Kidney glomerular epithelial cell (primary cell): ENCODE measurements at places on chromosomes 6 and 20.

GRCh38 chr6:107047807-107048206 lies 19.8 kb downstream of the MTRES1 start:
- DNase-seq: no peak

- no peak for DNase-seq
Observed at GRCh38 chr6:17869753-17870050, 117.7 kb downstream of the KIF13A start.

GRCh38 chr20:1373614-1374013 lies 19.2 kb downstream of the FKBP1A start:
- no peak for DNase-seq

DNA sequence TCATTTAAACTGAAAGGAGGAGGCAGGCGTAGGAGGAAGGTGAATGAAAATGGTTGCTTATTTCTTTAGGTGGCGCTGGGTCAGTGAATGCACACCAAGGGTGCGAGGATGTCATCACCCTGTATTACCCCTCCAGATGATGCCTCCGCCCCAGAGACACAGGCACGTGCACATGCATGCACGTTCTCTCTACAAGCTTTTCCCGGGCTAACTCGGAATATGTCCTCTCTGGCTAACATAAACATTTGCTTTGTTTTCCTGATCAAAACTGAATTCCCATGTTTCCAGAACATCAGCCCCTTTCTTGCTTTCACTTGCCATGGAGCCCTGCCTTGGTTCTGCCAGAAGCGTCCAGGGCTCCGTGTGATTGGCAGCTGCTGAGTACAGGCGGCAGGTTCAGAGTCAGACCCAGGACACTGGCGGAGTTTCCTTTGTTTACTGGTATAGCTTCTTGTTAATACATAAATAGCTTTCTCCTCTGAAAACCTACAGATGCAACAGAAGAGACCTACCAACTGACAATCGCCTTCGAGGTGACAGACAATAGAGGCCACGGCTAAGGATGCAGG lies 131.2 kb upstream of the RPS6KA2 start:
- no peak for DNase-seq

DNA sequence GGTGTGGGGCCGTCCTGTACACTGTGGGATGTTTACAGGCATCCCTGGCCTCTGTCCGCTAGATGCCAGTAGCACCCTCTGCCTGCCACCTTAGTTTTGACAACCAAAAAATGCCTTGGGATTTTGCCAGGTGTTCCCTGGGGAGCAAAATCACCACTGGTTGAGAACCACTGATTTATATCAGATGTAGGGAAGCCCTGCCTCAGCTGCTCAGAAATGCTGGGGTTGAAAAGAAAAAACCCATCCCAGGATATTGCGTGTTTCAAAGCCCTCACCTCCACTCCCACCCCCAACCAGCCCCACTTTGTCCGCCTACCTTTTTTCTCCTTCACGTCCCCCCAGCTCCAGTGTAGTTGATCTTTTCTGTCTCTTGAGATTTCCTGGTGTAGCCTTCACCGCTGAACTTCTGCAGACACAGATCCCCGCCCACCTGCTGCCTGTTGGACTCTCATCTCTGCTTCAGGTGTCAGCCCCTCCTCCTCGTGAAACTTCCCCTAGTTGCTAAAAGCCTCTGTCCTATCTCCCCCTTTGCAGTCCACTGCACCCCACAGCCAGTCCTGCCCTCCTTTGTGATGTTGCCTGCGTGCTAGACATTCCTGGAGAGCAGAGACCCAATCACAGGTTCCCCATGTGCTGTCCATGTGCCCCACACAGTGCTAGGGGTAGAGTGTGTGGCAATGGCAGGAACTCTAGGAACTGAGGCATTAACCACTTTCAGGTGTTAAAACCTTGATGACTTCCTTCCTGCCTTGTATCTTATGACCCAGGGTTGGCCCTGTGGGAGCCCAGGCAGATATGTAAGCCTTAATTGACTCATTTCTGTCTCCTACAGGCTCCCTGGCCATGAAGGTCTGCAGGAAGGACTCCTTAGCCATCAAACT lies 98.9 kb downstream of the TBC1D7 start:
- DNase-seq: no peak

GRCh38 chr6:52550870-52551269 lies 26.0 kb downstream of the TRAM2 start:
- no peak for DNase-seq

DNA sequence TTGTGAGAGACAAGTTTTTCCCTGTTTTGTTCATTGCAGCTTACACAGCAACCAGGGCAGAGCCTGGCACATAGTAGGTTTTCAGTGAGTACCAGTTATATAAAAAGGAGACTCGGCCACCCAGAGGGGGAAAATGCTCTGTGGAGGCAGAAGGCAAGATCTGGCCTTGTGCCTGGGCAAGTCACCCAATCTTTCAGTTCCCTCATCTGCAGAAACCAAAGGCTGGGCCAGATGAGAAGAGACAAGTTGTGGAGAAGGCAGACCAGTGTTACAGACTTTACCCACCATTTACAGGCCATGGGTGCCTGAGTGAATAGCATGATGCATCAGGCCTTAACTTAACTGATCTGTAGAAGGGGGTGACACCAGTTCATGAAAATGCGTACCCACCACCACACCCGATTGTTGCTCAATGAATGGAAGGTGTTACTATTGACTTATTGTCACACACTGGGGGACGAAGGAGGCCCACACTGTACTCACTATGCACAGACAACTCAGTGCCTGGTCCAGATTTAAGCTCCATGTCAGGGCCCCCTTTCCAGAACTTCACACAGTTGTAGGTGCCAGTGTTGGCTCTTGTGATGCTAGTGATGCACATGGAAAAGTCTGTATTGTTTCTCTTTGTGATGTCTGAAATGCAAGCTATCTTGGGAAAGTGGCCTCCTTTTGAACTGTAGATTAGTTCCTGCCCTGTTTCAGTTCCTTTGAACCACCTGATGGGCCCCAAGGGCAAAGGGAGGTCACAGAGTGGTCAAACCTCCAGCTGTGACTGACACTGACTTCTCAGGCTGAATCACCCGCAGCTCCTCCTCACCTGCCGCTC lies 64.3 kb upstream of the SIRPG start:
- DNase-seq: no peak

DNA sequence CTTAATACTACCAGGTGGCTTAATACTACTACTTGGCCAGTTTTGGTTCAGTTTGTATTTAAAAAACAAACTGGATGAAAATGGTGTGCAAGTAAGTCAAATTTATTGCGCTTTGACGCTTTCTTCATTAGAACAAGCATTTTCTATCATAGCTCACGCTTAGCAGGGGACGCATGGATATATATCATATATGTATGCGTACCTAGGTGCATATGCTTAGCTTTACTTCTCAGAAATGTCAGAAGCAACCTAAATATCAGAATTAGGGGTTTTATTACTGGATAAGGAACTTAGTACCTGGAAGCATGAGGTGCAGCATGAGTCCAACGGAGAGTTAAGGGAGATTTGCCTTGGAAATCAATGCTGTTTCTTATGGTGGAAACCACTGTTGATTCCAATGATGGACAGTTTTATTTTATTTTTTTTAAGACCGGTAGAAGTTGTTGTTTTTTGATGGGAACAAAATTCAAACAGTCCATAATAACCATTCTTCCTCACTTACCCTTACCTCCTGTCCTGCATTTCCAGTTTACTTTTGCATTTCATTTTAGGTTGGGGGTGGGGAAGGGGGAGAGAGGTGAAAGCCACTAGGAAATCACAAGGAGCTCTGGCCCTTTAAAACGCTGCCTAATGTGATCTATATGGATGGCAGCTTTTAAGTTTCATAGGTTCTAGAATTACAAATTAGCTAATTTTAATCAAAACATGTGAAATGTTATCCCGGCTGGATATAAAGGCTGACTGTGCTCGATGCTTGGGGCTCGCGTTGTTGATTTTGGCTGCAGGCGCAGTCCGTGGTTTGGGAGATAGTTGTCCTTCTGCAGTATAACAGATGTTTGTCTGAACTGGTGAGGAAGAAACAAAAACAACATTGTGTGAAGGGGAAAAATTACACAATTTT lies 2.1 kb downstream of the SOBP start:
- no peak for DNase-seq

DNA sequence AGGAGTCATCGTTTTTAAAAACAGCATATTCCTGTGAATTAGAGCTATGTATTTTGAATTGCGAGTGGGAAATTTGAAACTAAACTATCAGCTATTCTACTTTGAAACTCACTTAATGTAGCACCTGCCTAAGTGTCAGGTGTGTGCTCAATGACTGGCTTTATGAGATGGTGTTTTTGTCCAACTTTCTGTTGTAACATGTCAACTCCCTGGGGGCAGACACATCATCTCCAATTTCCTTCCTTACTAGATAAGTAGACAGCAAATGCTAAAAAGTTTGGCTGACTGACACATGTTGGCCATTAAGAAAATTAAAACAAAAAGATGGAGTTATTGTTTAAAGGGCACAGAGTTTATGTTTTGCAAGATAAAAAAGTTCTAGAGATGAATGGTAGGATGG lies 226.9 kb downstream of the TFAP2B start:
- DNase-seq: no peak

GRCh38 chr6:119040636-119041035 lies 37.8 kb downstream of the FAM184A start:
- no peak for DNase-seq

- no peak for DNase-seq
Observed at GRCh38 chr6:159311618-159312017, 142.4 kb downstream of the FNDC1 start.

DNA sequence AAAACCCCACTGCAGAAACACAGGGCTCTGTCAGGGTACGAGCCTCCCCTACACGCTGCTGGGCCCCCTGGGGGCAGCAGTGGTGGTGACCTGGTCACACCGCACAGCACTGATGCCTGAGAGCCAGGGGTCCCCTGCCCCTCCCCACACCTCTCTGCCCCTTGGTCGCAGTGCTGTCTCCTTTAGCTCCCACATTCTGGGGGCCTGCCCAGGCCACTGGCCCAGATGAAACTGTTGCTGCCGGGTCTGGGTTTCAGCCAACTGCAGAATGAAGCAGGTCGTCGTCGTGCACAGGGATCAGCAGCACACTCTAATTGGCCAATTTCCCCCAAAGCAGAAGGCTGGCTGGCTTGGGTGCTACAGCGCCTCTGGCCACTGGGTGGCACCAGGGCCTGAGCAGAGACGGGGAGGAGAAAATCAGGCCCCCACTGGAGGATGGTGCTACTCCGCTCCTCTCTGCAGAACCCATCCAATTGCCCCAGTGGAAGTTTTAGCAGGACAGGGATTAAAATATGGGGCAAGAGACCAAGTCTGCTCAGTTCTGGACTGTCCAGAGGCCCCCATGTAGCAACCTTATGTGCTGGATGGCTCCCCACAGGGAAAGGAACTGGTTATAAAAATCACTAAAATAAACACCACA lies 26.1 kb downstream of the DIDO1 start:
- DNase-seq: peak; percentile 31

- no peak for DNase-seq
Observed at GRCh38 chr20:58260006-58260405, 31.6 kb upstream of the ANKRD60 start.

- DNase-seq: no peak
Observed at GRCh38 chr6:62298745-62299392, 12.8 kb upstream of the KHDRBS2 start.

DNA sequence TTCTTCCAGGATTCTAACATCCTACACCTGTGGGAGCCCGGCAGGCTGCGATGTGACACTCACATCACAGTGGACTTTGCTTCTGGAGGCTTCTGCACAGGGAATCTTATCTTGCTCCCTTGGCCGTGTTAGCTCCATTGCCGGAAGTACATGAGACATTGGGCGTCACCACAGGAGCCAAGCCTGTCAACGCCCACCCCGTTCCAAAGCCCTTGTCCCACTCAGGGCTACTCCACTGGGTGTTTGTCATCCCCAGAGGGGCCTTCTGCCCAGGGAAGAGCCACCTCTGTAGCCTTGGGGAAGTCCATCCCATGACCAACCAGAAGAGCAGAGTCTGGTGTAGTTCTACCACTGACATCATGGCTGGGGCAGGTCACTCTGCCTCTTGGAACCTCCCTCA lies 1.7 kb downstream of the RAB44 start:
- DNase-seq: no peak

- no peak for DNase-seq
Observed at GRCh38 chr6:165008971-165009370, 300.4 kb downstream of the C6orf118 start.

DNA sequence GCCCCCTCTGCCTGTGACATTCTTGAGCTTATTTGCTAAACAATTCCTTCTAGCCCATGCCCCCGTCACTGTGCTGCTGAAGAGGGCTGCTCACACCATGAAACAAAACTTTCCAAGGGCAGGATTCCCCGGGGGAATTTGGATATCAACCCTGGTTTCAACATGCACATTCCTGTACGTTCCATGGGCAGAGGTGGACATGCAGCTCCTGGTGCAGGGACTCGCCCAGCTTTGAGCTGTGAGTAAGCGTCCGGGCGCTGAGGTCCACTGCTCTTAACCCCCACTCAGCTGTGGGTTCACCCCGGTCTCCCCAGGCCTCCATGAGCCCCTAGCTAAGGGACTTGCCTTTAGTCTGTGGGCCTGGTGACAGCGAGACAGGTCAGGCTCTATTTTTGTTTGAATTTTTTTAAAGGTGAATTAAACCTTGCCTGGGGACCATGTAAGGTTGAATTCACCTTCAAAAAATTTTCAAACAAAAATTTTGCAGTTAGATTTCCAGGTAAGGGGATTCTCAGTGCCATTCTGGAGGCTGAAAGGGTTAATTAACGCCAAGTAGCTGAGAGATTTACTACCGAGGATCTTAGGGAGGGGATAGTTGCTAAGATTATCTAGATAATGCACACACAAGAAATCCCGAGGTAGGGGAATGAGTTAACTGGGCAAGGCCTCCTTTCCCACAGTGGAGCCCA lies 70.3 kb upstream of the SLC22A23 start:
- peak; percentile 36 for DNase-seq

- no peak for DNase-seq
Observed at GRCh38 chr6:82072121-82072521, 175.4 kb downstream of the IBTK start.

- no peak for DNase-seq
Observed at GRCh38 chr6:77834591-77834996, 181.8 kb downstream of the MEI4 start.

DNA sequence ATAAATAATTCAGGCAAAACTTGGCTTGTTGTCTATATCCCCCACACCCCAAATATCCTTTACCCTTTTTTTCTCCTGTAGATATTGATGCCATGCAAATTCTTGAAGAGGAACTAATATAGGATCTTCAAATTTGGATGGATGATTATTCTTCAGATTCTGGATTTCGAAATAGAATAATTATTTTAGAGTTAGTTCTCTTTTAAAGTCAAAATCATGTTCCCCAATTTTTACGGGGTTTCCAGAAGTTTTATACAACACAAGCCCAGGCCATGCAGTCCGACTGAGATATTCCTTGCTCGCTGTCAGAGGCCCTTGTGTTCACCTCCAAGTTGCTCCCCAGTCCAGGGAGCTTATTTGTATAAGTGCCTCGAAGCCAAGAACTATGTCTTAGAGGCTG lies 4.4 kb downstream of the PPIL6 start:
- no peak for DNase-seq

DNA sequence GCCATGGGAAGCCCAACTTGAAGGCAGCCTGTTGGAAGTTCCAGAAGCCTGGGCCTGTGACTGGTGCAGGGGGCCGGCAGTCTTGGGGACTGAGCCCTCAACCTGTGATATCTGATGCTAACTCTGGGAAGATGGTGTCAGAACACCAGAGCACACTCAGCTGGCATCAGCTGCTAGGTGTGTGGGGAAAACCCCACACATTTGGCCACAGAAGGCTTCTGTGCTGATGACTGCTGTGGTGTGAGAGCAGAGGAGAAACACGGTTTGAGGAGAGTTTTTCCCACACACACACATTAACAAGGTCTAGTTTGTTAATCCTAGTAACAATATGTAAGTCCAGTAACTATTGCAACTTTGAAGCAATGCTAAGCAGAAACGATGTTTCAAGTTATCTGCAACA lies 78.0 kb downstream of the PSMB1 start:
- no peak for DNase-seq

GRCh38 chr6:9766240-9766915 lies 648.5 kb downstream of the TFAP2A start:
- peak; percentile 46 for DNase-seq
